ENCODE measurements at places on chromosomes 12 and 14.

DNA sequence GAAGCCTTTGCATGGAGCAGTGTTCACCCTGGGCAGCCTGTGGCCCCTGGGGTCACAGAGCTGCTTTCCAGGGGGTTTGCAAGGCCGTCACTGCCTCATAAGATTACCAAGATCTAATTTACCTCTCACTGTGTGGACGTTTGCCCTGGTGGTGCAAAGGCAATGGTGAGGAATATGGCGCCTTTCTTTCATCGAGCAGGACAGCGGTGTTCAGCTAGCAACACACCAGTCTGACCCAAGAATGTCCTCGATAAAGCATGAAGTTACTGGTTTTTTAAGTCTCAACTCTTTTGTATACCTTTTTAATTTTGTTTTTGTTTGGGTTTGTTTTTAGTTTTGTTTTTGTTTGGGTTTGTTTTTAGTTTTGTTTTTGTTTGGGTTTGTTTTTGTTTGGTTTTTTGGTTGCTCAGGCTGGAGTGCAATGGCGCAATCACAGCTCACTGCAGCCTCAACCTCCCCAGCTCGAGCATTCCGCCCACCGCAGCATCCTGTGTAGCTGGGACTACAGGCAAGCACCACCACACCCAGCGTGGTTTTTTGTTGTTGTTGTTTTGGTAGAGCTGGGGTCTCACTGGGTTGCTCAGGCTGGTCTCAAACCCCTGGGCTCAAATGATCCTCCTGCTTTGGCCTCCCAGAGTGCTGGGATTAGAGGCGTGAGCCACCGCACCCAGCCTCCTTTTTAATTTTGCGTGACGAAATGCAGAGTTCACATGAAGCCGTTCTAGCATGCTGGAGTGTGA is 57.9 kb downstream of the PPP2R5C start:
- peak; percentile 91 for DNase-seq

DNA sequence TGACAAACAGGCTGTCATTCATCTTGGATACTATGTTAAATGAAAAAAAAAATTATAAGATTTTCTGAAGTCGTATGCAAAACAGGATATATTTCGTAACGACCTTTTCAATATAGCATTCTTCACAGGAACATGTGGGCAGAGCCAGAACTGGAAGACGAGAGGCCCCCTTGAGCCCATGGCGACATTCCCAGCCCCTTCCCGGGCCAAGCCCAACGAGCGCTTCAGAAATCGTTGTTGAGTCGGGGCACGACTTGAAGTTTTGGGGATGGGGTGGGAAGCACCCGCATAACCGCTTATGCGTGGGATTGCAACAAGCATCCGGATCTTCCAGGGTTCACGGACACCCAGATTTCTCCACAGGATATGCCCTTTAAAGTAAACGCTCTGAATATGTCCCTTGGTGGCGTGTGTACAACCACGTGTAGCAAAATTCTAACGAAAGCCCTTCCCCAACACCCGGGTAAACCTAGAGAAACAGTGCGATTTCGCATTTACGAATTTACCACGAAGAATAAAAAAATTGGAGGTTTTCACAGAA is 736 bp downstream of the C14orf39 start:
- no peak for DNase-seq

DNA sequence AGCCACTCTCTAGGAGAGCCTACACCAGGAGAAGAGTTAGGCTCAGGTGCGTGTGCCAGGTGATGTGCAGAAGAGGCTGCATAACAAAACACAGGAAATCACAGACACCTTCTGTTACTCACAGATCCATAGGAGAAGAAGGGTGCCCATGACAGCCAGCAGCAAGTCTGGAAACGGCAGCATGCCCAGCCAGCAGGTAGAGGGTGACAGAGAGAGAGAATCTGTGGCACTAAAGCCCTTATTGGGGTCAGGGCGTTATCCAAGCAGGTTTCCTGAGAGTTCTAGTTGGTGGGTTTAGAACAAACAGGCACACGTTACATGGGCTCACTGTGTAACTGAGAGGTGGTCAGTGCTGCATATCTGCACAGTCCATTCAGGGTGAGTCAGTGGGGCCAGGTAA is 14.9 kb upstream of the SLC8A3 start:
- DNase-seq = no peak

DNA sequence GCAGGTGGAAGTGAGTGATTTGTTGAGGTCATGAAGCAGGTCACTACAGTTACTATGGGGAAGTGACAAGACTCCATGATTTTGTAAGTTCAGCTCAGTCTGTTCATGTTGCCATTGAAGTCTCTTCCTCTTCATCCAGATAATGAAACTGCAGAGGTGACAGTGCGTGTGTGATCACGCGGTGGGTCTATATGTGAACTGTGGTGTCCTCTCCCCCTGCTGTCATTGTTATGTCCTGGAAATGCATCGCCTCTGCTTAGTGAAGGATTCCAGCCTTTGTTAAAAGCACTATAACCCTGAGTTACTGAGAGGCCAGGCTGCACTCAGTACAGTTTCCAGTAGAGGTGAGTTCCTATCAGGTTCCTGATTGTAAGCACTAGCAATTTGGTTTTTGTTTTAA is 216.2 kb upstream of the RMST start:
- no peak for DNase-seq

- DNase-seq = no peak
These were observed 10.7 kb downstream of the IFT81 start for GRCh38 chr12:110134691-110135411.

- DNase-seq = no peak
These were observed 15.7 kb downstream of the HNF1A start for GRCh38 chr12:120994059-120994458.

GRCh38 chr12:66236969-66237368 is 48.0 kb downstream of the IRAK3 start:
- DNase-seq = peak; percentile 19

- no peak for DNase-seq
These were observed 4.3 kb downstream of the CCNT1 start for GRCh38 chr12:48712209-48712608.

DNA sequence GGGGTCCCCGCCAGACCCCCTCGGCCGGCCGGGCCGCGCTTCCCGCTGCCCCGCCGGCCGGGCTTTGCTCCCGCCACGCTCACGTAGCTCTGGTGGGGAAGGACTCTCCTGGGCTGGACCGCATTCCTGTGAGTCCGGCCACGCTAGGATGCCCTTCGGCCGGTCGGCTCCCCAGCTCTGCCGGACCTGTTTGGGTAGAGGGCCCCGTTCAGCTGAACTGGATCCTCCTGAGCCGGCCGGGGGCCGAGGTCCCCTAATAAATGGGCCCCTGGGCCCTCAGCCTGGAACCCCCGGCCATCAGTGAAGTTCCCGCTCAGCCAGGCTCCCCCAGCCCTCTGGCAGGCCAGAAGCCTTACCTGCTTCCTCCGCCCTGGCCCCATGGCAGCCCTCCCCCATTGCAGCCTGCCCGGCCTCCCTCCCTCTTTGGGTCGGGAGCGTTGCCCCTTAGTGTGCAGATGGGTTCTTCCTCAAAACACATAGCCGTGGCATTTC is 593 bp downstream of the UNC119B start:
- DNase-seq = no peak

GRCh38 chr12:88057994-88058718 is 29.0 kb upstream of the C12orf50 start:
- DNase-seq = no peak

DNA sequence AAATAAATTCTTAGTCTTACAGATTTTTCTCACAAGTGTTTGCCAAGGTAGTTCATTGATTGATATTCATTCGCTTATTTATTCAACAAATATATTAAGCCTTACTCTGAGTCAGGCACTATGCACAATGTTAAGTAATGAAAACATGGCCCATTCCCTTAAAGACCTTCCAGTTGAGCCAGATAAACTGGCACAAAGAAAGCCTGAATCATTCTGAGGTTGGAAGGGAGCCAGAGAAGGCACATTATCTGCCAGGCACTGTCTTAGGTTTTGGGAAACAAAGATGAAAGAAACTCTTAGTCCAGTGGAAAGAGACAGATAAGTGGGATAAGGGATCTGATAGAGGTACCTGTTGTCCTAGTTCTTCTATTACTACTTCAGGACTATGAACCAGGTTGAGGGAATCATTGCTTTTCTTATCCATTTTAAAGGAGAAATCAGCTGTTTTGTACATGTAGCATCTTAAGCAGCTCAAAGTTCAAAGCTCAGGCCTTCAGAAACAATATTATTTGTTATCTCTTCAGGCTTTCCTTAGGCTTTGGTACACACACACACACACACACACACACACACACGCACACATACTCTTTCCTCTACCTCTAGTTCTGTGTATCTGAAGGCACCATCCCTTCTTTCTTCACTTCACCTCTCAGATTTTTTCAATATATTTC is 27.0 kb downstream of the PDE6H start:
- DNase-seq = no peak

GRCh38 chr12:116919247-116919661 is 8.5 kb downstream of the FBXW8 start:
- DNase-seq = no peak

- no peak for DNase-seq
These were observed 26.8 kb upstream of the TCL1B start for GRCh38 chr14:95659293-95659989.

- DNase-seq = no peak
These were observed 62.6 kb downstream of the DUSP16 start for GRCh38 chr12:12499909-12500604.

DNA sequence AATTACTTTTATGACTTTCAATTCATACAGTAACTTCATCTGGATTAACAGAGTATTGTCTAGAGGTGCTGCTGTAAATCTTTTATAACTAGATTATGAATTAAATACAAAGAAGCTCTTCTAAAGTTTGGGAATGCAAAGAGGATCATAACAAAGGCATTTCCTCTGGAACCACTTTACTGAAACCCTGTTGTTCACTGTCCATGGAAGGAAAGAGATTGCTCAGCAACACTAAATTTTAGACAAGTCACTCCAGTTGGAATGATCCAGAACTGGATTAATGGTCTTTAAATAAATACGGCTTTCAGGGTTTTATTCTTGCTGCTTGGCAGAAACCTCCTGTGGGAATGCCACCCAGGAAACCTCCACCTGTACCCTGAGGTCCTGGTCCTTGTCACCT is 250.6 kb downstream of the KSR2 start:
- no peak for DNase-seq

GRCh38 chr12:118760623-118761022 is 220.7 kb upstream of the SRRM4 start:
- DNase-seq = no peak

- peak; percentile 8 for DNase-seq
These were observed 10.2 kb downstream of the KCNH3 start for GRCh38 chr12:49548822-49549648.

GRCh38 chr12:10722502-10722904 is 620 bp downstream of the YBX3 start:
- DNase-seq = peak; percentile 66

DNA sequence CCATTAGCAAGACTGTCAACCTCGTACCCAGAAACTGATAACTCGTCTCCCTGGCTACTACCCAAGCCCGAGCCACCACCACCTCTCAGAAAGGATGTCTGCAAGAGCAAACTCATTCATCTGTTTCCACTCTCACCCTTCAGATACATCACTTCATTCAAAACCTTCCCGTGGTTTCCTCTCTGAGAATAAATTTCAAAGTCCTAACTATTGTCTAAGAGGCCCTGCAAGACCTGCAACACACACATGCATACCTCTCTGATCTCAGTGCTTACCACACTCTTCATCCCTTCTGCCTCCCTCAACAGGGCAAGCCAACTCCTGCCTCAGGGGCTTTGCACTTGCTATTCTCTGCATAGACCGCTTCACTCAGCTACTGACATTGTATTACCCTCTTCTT is 40.6 kb downstream of the PPP1R13B start:
- no peak for DNase-seq

- no peak for DNase-seq
These were observed 77.6 kb downstream of the PTPRR start for GRCh38 chr12:70842942-70843341.

- DNase-seq = no peak
These were observed 142.0 kb upstream of the SYT10 start for GRCh38 chr12:33581613-33582122.

DNA sequence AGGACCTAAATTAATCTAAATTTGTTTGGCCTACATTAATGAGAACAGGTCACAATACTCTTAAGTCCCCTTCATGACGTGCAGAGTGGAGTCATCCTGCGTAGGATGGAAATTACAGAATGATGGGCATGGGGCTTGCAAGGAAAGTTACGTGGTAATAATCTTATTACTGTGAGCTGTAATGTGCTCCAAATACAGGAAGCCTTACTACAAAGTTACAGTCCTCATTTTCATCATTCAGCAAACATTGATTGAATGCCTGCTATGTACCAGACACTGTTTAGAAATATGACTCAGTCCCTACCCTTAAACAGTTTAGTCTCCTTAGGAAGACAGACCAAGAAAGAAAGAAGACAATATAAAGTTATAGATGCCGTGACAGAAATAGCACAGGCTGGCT is 9.4 kb downstream of the HIGD1C start:
- no peak for DNase-seq

GRCh38 chr14:65704437-65704836 is 291.9 kb downstream of the FUT8 start:
- DNase-seq = no peak

- DNase-seq = no peak
These were observed 39.8 kb upstream of the GPR68 start for GRCh38 chr14:91284146-91284790.

GRCh38 chr12:55974308-55974730 is 441 bp downstream of the RAB5B start:
- peak; percentile 37 for DNase-seq

DNA sequence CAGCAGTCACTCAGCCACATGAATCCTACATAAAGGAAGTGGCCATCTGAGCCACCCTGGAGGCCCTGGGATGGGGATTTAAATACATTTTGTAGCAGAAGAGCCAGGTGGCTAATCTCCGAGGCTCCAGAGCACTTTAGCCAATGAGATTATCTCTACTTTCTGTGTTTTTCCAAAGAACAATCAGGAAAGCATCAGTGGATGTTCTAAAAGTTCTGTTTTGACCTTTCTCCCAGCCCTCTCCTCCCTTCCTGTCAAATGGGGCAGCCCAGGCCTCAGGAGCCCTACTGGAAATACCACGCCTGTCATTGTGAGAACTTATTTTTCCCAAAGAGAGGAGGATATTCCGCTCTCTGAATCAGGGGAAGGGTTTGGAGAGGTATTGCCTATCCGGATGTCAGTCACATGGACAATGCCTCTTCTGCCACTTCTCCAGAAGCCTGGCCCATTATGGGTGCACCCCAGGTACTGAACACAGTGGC is 336.8 kb upstream of the FKBP4 start:
- no peak for DNase-seq

GRCh38 chr14:104595116-104595675 is 9.4 kb downstream of the TMEM179 start:
- no peak for DNase-seq

All from CD4-positive, alpha-beta T cell treated with Interferon gamma for 1 hour (primary cell).